ENCODE measurements at places on chromosomes 6 and 20.
A peak's percentile ranks its signal among the peaks of the same experiment; 100 is the strongest.

- no peak for DNase-seq
Observed at GRCh38 chr20:6940876-6941275, 173.4 kb downstream of the BMP2 start.

DNA sequence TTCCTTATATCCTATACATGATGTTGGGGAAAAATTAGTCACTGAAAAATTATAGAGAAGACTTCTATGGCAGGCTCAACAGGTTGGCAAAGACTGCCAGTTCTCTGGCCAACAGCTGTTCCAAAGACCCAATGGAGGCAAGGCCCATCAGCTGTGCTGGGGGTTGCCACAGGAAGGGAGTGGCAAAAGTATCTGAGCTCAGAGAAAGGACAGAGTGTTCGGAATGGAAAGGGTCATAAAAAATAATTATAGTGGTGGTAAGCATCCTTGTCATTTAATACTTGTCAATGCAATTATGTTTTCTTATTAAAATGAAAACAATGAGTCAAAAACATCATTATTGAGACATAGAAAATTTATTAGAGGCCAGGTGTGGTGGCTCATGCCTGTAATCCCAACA, 36.1 kb downstream of the FASTKD5 start:
- DNase-seq: no peak

DNA sequence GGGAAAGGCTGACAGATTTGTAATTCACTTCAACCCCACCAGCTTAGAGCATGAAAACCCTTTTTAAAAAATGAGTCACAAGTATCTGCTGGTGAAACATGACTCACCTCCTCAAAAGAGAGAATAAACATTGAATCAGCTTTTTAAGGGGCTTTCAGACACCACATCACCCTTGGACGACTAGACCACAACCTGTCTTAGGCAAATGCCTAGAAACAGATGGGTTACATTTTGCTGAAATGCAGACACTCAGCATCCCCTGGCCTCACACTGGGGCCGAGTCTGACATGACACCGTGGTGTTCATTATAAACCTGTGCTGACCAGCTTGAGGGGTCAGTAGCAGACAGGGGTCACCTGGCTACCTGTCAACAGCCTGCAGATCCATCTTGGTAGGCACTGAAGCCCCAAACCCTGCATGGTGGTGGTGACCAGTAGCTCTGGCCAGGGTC, 175.3 kb upstream of the CST7 start:
- peak; percentile 52 for DNase-seq

GRCh38 chr6:165662041-165662748, 846 bp downstream of the PDE10A start:
- DNase-seq: no peak

DNA sequence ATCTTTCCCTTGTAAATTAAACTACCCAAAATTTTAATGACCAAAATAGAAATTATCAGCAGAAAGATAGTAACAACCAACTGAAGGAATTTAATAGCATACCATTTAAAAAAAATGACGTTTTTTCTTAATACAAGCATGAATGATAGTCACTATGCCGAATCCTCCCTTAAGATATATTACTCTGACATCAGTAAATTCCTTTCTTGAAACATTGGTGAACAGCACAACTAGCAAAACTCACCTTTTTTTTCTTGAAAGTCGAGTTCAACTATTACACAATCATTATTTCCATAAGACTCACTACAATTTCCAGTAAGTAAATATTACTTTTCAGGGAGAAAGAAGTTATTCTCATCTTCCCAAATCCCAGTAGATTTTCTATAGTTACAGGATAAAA, 433.2 kb downstream of the GRIK2 start:
- no peak for DNase-seq

- DNase-seq: no peak
Observed at GRCh38 chr6:112571488-112572270, 224.5 kb downstream of the RFPL4B start.

- DNase-seq: no peak
Observed at GRCh38 chr6:160919723-160920440, 71.7 kb upstream of the MAP3K4 start.

DNA sequence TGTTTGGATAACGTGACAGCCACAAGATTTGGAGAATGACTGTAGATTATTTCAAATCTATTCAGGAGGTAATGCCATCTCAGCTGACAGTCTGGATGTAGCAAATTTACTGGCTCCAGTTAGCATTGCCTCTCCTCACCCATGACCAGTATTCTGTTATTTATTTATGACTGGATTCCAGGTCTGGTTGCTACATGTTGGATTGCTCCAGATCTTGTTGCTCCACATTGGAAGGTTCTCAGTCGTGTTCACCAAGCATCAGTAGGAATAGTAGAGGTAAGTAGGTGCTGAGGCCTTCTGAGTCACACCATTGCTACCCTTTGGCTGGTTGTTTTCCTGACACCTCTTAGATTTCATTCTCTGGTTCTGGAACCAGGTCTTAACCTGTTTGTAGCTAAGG, 69.5 kb upstream of the ELOVL5 start:
- DNase-seq: no peak

DNA sequence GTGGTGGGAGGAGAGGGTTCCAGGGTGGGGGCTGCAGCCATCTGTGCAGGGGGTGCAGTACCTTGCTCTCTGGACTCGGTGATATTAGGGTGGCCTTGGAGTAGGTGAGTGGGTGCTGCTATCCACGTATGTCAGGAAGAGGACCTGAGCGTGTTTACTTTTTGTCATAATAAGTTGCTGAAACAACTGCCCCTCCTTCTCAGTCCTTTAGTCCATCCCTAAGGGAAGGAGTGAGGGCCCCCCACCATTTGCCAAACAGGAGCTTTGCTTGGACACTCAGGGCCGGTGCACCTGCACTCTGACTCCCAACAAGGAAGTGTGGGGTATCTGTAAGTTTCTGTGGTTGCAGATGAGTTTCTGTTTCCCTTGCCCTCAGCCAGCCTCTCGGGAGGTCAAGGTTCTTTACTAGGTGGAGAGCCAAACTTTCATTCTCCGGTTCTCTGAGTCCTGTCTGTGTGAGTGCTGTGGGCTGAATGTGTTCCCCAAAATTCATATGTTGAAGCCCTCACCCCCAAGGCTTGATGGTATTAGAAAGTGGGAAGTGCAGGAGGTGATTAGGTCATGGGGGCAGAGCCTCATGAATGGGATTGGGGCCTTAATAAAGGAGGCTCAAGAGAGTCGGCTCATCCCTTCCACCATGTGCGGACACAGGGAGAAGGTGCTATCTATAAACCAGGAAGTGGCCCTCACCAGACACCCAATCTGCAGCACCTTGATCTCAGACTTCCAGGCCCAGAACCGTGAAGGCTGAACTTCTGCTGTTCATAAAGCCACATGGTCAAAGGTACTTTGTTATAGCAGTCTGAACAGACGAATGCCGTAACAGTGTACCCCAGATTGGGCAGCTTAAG, 19.6 kb upstream of the CCR6 start:
- DNase-seq: no peak
